ENCODE measurements at places on chromosomes 4 and X.

DNA sequence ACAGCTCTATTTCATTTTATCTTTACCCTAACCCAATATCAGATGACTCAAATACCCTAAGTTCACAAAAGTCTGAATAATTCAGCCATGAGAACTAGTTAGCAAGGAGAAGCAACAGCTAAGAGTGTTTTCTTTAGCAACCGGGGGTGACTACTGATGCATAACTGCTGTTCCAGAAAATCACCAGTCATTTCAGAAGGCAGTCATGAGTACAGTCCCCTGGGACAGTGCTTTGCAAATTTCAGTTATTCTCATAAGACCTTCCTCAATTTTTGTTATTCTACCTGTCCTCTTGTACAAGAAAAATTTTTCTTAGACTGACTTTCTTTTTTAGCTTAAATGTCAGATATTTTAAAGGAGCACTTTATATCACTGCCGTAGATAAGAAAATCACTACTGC, 16.4 kb downstream of the BANK1 start:
- no peak for DNase-seq

DNA sequence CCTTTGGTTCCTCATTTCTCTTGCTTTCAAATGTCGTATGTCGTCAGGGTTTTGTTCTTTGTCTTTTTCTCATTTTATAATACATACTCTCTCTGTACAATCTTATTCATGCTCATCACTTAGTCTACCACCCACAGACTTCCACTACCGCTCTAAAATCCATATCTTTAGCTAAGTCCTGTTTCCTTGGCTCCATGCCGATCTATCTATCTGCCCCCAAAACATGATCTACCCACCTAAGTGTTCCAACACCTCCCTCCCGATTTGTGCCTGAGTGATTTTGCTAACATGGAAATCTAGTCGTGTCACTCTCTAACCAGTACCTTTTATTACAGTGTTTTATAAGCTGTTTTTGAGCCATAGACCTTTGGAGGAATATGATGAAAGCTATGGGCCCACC, 65.6 kb upstream of the PGAM4 start:
- no peak for DNase-seq

DNA sequence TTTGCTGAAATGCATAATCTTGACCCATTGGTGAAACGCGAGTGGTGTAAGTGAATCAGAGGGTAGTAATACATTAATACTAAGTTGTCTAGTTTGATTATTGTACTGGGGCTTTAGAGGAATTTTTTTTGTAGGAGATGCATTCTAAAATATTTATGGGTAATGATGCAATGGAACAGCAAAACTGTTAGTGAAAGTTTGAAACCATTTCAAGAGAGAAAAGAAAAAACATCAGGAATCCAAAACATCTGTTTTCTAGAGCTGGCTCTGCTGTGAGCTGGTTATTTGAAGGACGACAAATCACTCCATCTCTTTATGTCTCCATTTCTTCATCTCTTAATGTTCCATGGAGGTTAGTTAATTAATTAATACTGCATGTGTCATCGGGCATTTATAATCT, 351.9 kb upstream of the FAT1 start:
- DNase-seq, result no peak

GRCh38 chr4:7506572-7506971, 71.8 kb upstream of the PSAPL1 start:
- no peak for DNase-seq

GRCh38 chr4:84495794-84496261, 3.3 kb downstream of the NKX6-1 start:
- no peak for DNase-seq

GRCh38 chr4:124863040-124863545, 150.6 kb upstream of the ANKRD50 start:
- no peak for DNase-seq

DNA sequence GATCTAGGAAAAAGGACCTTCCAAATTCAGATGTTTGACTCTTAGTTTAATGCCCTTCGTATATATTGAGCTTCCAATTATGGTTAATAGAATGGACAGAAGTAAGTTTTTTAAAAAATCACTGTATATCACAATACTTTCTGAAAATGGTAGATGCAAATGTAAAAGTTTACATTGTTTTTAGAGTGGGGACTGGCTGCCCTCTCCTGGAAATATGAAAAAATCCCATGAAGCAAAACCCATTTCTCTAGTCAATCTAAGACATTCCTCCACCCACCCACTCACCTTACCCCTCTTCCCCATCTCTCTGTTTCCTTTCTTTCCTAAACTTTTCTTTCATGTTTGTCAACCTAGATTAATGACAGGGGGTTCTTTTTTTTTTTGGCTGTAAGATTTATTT, 134.5 kb downstream of the ARHGAP6 start:
- DNase-seq, result no peak

GRCh38 chrX:133083899-133084298, 13.0 kb downstream of the USP26 start:
- no peak for DNase-seq

GRCh38 chr4:148021686-148022085, 289.8 kb downstream of the ARHGAP10 start:
- DNase-seq, result no peak

- DNase-seq, result no peak
Observed at GRCh38 chrX:138875472-138875871, 164.0 kb upstream of the FGF13 start.

GRCh38 chrX:9466124-9466495, 1.3 kb downstream of the TBL1X start:
- peak; percentile 68 for DNase-seq

DNA sequence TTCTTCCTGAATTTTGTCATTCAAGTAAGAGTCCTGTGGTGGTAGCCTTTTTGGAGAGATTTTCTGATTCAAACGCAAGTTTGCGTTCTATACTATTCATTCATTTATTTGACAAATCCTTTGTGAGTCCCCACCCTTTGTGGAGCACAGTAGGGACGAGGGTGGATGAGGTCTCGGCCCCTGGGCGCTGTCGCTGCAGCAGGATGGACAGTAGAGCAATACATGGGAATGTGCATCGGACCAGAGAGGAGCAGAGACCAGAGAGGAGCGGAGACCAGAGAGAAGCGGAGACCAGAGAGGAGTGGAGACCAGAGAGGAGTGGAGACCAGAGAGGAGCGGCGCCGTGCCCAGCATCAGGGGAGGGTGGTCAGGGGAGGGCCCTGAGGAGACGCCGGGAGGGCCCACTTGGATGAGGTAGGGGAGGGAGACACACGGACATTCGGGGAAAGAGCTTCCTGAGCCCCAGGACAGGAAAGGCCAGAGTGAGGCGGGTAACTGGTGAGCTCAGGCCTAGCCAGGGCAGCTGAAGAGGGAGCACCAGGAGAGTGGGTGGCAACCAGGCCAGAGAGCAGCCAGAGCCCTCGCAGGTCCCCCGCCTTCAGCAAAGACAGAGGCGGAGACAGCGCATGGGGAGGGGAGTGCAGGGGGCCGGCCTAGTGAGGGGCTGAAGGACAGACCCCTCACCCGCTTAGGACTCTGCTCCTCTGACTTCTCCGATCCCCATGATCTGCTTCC, 67.3 kb downstream of the NAT8L start:
- no peak for DNase-seq

- peak; percentile 75 for DNase-seq
Observed at GRCh38 chr4:99300934-99301333, 10.1 kb upstream of the ADH1A start.

- no peak for DNase-seq
Observed at GRCh38 chr4:118927974-118928373, 39.3 kb downstream of the SYNPO2 start.

- DNase-seq, result no peak
Observed at GRCh38 chr4:75011131-75011795, 78.3 kb downstream of the PARM1 start.

DNA sequence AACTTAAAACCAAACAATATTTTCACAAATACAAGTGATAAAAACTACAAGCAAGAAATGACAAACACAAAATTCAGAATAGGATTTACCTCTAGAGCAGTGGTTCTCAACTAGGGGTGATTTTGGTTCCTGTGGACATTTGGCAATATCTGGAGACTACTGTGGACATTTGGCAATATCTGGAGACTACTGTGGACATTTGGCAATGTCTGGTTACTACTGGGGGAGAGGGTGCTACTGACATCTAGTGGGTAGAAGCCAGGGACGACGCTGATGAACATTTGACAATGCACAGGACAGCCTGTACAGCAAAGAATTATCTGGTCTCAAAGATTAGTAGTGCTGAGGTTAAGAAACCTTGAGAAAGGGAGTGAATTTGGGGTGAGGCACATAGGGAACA, 169.8 kb downstream of the CLCN4 start:
- DNase-seq, result no peak

GRCh38 chr4:99002279-99002678, 6.8 kb downstream of the METAP1 start:
- no peak for DNase-seq

DNA sequence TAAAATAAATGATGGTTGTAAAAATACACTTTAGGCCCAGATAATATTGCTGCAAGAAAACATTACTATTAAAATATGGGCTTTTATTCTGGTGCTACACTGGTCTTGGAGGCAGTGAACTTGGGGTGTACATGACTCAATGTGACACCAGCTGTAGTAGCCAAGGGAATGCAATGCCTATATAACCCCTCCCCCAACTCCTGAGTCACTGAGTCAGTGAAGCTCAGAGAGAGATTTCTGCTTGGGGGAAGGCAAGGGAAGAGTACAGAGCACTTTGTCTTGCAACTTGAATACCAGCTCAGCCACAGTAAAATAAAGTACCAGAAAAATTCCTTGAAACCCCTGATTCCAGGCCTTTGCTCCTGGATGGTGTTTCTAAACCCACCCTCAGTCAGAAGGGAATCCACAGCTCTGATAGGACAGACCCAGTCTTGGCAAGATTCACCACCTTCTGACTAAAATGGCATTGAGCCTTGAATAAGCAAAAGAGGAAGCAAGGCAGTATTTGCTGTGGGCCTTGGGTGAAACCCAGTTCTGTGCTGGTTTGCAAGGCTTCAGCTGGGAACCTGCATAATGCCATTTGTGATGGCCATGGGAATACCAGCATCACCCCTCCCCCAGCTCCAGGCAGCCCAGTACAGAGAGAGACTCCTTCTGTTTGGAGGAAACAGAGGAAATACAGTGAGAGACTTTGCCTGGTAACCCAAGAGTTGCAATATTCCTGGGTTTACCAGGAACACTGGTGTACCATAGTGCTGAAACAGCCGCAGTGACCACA, 209.9 kb downstream of the IQCM start:
- no peak for DNase-seq

DNA sequence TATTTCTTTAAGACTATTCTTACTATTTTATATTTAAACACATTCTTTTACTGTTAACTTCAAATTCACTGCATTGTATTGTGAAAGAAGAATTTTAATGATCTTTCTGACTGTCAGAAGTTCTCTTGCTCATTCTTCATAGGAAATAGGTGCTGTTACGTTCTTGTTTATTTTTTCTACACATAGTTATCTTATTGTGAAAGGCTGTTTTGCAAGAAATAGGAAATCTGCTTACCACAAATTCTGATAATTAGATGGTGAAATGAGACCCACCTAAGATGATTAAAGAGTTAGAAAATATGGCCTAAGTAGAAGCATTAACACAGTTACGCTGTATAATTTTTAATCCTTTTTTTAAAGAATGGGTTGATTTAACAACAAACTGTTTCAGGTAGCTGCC, 316.1 kb upstream of the ZFP42 start:
- no peak for DNase-seq

DNA sequence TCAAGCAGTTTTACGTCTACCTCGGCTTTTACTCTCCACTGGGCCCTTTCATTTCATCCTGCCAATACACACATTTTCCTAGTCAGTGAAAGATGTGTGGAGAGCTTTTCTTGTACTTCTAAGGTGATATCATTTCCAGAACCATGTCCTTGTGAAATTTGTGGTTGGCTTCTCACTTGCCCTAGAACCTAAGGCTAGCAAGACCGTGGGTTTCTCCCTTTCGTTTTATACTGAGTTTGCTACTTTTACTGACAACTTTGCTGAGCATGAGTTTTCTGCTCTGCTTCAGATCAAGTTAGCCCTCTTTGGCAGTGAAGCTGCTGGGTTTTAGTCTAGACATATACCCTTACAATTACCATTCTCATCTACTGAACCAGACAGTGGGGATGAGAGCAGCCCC, 95.7 kb upstream of the FRMPD4 start:
- no peak for DNase-seq

- DNase-seq, result no peak
Observed at GRCh38 chrX:9356846-9357245, 108.0 kb upstream of the TBL1X start.

DNA sequence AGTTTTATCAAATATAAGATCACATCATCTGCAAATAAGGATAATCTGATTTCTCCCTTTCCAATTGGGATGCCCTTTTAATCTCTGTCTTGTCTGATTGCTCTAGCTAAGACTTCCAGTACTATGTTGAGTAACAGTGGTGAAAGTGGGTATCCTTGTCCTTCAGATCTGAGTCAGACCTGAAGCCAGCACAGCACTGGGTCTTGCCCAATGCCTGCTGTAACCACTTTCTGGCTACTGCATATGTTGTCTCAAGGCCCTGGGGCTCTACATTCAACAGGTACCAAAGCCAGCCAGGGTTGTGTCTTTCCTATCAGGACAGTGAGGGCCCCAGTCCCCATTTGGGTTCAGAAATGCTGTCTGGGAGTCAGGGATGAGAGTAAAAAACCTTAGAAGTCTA, 90.3 kb downstream of the CYSLTR1 start:
- DNase-seq, result no peak

GRCh38 chrX:71109051-71109450, 2.3 kb downstream of the IL2RG start:
- no peak for DNase-seq

DNA sequence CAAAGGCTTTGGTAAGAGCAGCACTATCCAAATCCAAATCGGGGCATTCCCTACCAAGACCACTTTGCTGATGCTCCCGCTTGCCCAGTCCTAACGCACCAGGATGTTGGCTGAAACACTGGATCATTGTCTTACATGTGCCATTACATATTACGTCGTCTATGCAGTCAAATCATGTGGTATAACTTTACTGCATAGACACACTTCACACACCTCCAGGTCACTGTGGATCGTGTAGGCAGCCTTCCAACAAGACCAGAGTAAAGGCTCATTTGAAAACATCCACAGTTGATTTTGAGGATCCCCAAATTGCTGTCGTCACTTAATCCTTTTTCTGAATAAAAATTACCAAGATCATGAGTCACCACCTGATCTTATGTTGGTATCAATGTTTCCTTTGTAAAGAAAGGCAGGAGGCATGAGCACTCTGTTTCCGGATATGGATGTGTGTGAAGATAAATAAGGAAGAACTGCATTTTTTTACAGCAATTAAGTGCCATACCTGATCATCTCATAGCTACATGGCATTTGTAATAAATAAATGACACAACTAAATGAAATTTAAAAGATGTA, 18.5 kb downstream of the TENM3 start:
- DNase-seq, result no peak

GRCh38 chrX:65926095-65927019, 113.5 kb downstream of the VSIG4 start:
- no peak for DNase-seq

- DNase-seq, result no peak
Observed at GRCh38 chr4:884896-885295, 47.2 kb downstream of the GAK start.

GRCh38 chr4:139866276-139866962, 200.8 kb downstream of the MGST2 start:
- no peak for DNase-seq

- no peak for DNase-seq
Observed at GRCh38 chr4:141133999-141134995, 1.0 kb upstream of the RNF150 start.
